Mesothelial cell of epicardium (in vitro differentiated cells): ENCODE measurements at places on chromosomes 12 and 14. TPM values are rescaled to one million over a fixed set of nuclear protein-coding genes. Genes with fewer than 3 reads are reported as not detected.

DNA sequence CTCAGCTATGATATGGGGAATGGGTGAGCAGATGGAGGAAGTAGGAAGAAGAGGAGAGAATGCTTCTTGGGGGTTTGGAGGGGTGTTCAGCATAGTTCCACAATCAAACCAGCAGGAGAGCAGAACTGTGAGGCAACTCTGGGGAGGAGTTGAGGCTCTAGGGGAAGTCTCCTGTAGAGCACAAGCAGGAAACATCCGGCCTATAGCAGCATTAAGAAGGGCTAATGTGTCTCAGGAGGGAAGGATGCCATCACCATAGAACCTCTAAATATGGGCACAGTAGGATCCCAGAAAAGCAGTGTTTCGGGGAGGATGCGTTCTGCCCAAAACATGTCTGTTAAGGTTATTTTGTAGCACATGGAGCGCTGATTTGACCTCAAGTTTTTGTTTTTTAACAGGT, 8.4 kb upstream of the SALL2 start:
- H3K27ac ChIP-seq: no peak overlapping the region
- H3K36me3 ChIP-seq: no peaks in the 10 kb centered on the region
- no peak overlapping the region for H3K4me3 ChIP-seq
- no peak for DNase-seq
- peaks cover 16% of the 10 kb centered on the region for H3K4me1 ChIP-seq

- H3K4me3 ChIP-seq: no peak overlapping the region
- H3K27ac ChIP-seq: no peak overlapping the region
- H3K4me1 ChIP-seq: peaks cover 10% of the 10 kb centered on the region
- H3K27me3 ChIP-seq: no peaks in the 10 kb centered on the region
- H3K36me3 ChIP-seq: peaks cover 37% of the 10 kb centered on the region
These were observed 54.3 kb downstream of the PTPN11 start for GRCh38 chr12:112473056-112473455.

DNA sequence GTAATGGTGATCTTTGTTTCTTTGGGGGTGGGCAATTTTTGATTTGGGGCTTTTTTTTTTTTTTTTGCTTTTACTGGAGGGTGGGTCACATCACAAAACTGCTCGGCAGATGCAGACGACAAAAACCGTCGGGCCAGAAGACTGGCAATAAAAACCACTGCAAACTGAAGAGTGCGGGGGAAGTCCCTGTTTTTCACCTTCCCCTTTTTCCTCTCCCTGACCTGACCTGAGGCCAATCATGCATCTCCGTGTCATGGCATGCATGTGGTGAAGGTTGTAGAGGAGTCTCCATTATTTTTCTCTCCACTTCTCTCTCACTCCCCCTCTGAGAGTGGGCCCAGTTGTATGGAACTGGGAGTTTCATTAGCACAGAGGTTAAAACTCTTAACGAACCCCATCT, 57.5 kb downstream of the AP5M1 start:
- DNase-seq: no peak
- no peaks in the 10 kb centered on the region for H3K36me3 ChIP-seq
- no peaks in the 10 kb centered on the region for H3K27me3 ChIP-seq

GRCh38 chr14:77838831-77839511, 39.1 kb downstream of the ADCK1 start:
- no peaks in the 10 kb centered on the region for H3K4me1 ChIP-seq
- no peak overlapping the region for H3K27ac ChIP-seq
- H3K36me3 ChIP-seq: no peaks in the 10 kb centered on the region
- no peaks in the 10 kb centered on the region for H3K27me3 ChIP-seq
- no peak overlapping the region for H3K4me3 ChIP-seq

- H3K27ac ChIP-seq: no peak overlapping the region
- no peak for DNase-seq
- no peaks in the 10 kb centered on the region for H3K27me3 ChIP-seq
- no peak overlapping the region for H3K4me3 ChIP-seq
These were observed 173.9 kb upstream of the ATF7IP start for GRCh38 chr12:14191612-14192011.

DNA sequence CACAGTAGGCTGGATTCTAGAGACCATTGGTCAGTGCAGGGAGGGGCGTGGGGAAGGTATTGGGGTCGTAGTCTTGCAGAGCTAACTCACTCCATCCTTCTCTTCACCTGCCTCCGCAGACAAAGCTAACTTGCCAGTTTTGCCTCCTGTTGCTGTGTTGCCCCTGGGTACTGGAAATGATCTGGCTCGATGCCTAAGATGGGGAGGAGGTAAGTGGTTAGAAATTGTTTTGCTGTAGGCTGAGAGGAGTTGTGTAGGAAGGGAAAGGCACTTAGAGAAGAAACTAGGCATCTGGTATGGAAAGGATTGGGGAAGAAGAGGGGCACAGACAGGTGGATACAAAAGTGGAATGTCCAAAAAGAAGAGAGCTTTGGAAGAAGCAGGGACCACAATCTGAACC, 11.1 kb downstream of the DGKA start:
- H3K27ac ChIP-seq: no peak overlapping the region
- H3K36me3 ChIP-seq: peaks cover 1% of the 10 kb centered on the region
- no peak for DNase-seq
- no peak overlapping the region for H3K4me3 ChIP-seq
- H3K27me3 ChIP-seq: no peaks in the 10 kb centered on the region
- H3K4me1 ChIP-seq: peaks cover 2% of the 10 kb centered on the region

GRCh38 chr14:31261859-31262731, 54.5 kb upstream of the HECTD1 start:
- H3K27ac ChIP-seq: no peak overlapping the region
- H3K36me3 ChIP-seq: no peaks in the 10 kb centered on the region
- H3K27me3 ChIP-seq: no peaks in the 10 kb centered on the region
- DNase-seq: no peak

- peaks cover 50% of the 10 kb centered on the region for H3K4me1 ChIP-seq
- no peaks in the 10 kb centered on the region for H3K27me3 ChIP-seq
- no peak for DNase-seq
- H3K27ac ChIP-seq: peak overlapping the region; percentile 56
- H3K4me3 ChIP-seq: peak overlapping the region; percentile 93
These were observed 400 bp downstream of the LRP1 start for GRCh38 chr12:57128519-57129247.

DNA sequence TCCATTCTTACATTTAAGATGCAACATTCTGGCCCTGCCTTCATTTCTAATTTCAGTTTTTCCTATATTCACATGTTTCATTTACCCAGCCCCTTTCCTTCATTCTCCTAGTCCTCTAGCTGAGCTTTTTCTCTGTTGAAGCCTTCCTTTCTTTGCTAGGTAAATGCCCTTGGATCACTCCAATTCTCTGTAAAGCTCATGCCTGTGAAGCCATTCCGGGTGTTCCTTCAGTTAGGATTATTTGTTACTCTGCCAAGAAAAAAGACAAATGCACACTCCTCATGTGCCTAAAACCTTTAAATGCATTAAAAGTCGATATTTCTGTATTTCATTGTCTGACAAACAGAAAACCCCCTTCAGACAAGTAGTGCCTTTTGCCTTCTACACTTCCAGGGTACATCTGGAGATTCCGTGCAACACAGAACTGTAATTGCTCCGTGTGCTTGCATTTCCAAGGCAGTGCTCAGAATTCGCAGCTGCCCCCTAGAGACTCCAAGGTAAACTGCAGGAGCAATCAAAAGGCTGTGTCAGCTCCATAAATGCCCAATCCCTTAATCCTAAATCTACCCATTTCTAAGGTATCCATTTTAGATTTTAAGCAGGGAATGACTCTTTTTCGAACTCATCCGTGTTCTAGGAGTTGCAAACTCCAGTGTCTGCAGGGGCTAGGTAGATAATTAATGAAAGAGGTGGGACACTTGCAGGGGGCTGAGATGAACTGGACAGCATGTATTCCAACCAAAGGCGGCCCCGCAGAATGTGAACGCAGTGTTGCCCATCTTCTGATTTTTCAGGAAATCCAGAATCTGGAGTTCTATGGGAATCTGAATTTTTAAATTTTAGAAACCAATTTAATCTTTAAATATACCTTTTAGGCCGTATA, 320.2 kb downstream of the GRIN2B start:
- H3K27ac ChIP-seq: no peak overlapping the region
- peaks cover 41% of the 10 kb centered on the region for H3K27me3 ChIP-seq
- H3K4me1 ChIP-seq: peaks cover 5% of the 10 kb centered on the region
- H3K36me3 ChIP-seq: no peaks in the 10 kb centered on the region
- no peak overlapping the region for H3K4me3 ChIP-seq
- DNase-seq: no peak

DNA sequence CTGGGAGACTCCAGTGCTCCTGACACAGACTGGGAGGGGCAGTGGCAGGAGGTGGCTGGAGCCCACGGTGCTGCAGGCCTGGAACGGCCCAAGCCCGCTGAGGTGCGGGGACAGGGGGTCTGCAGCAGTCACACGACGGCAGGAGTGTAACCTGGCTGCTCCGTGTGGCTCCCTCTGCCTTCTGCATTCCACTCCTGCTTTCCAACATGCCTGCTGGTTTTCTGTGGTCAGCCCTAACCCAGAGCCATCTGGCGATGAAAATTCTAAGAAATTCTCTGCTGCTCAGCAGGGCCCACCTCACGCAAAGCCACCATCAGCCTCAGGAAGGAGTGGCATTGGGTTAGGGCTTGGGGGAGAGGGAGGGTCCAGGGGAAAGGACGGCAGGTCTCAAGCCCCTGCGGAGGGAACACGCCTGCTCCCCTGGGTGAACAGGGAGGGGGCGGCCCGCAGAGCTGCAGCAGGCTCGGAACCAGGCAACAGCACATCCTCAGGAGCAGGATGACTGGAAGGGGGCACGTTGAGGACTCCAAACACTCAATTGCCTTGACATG, 5.0 kb upstream of the FBRSL1 start:
- H3K4me1 ChIP-seq: peaks cover 3% of the 10 kb centered on the region
- no peak overlapping the region for H3K27ac ChIP-seq
- no peaks in the 10 kb centered on the region for H3K36me3 ChIP-seq
- DNase-seq: no peak

DNA sequence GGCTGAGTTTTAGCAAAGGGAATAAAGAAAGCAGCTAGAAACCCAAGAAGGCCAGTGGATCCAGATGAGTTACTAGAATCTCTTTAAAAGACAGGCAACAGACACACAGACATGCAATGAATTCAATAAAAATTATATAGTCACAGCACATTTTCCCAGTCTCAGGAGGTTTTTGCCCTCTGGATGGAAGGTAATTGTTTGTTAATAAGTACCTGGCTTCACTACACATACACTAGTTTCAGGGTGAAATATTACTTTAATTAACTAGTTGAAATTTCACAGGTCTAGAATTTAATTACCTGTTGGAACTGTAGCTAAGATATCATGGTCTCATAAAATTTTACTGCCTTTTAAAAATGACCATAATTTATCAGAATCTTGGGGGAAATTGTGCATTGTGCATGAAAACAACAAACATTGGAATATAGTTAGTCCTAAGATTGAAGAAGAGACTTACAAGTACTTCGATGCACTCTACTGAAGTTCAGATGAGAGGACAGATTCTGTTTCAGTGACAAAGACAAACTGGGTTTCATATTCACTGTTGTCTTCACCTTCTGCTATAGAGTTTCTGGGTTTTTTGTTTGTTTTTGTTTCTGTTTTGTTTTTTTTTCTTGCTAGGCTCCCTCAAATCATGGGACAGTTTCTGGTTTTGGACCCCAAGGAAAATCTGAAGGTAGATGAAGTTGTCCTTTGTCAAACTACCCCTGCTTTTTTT, 277.0 kb upstream of the GARIN6 start:
- no peaks in the 10 kb centered on the region for H3K36me3 ChIP-seq
- H3K27ac ChIP-seq: no peak overlapping the region
- DNase-seq: no peak
- no peaks in the 10 kb centered on the region for H3K4me1 ChIP-seq
- no peak overlapping the region for H3K4me3 ChIP-seq

DNA sequence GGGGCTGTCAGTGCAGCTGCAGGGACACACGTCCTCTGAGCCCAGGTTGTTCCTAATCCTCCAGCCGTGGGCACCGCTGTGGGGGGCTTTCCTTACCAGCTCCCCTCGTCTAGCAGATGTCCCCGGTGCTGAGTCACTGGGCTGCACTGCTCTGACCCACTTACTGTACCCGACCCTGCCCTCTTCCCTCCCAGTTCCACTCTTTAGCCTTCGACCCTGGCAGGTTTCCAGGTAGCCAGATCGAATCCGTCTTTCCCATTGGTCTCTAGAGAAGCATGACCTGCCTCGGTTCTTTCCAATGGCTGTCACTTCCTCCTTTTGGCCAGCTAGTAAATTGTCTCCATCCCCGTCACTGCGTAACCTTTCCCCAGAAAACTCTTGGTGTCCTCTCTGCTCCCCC, 48.4 kb downstream of the ELK3 start:
- peaks cover 15% of the 10 kb centered on the region for H3K4me1 ChIP-seq
- H3K36me3 ChIP-seq: peaks cover 12% of the 10 kb centered on the region
- H3K27me3 ChIP-seq: no peaks in the 10 kb centered on the region
- no peak for DNase-seq

DNA sequence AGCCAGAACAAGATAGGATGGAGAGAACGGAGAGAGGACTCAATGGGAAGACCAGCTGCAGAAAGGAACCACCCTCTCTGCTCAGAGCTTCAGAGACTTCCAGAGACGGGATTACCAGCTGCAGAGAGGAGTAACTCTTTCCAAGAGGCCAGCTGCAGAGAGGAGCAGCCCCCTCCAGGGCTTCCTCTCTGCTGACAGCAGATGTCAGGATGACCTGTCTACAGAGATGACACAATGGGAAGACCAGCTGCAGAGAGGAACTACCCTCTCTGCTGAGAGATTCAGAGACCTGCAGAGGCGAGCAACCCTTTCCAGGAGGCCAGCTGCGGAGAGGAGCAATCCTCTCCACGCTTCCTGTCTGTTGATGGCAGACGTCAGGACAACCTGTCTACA, 61.8 kb downstream of the KLRG1 start:
- no peaks in the 10 kb centered on the region for H3K36me3 ChIP-seq
- no peaks in the 10 kb centered on the region for H3K27me3 ChIP-seq

DNA sequence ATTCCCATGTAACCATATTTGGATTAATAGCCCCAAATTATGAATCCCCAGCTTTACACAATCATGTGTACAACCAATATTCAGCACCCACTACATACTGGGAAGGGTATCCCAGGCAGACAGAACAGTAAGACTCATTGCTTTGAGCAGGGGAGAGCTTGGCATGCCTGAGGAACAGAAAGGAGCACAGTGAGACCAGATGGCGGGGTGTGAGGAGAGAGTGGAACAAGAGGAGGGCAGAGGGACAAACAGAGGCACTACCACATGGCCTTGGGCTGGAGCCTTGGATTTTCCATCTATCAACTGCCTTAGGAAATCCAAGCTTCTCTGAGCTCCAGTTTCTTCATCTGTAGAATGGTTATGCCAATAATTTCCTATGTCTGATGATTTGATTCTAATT, 3.8 kb downstream of the DGKA start:
- DNase-seq: no peak
- H3K27me3 ChIP-seq: no peaks in the 10 kb centered on the region
- H3K36me3 ChIP-seq: no peaks in the 10 kb centered on the region
- no peak overlapping the region for H3K27ac ChIP-seq

GRCh38 chr12:93461503-93461902, 5.8 kb upstream of the MRPL42 start:
- H3K4me3 ChIP-seq: no peak overlapping the region
- H3K36me3 ChIP-seq: no peaks in the 10 kb centered on the region
- H3K27ac ChIP-seq: no peak overlapping the region
- no peaks in the 10 kb centered on the region for H3K27me3 ChIP-seq

PLD4 gene
- 0.58 to 0.78 TPM (median 0.75 TPM) in 3 replicates for total RNA-seq

SDR9C7 gene
- 0.20 to 0.40 TPM (median 0.29 TPM) in 3 replicates for total RNA-seq

TEX52 gene
- not detected in 3 replicates for total RNA-seq

KRT6C gene
- not detected in 3 replicates for total RNA-seq

IGF1 gene
- 62.2 to 76.8 TPM (median 66.9 TPM) in 3 replicates for total RNA-seq

LYZ gene
- total RNA-seq: 0.34 to 0.60 TPM (median 0.47 TPM) in 3 replicates

CPNE6 gene
- total RNA-seq: not detected in 3 replicates

NYNRIN gene
- 171 to 173 TPM (median 173 TPM) in 3 replicates for total RNA-seq

USP15 gene
- total RNA-seq: 45.0 to 50.9 TPM (median 47.3 TPM) in 3 replicates

LHX5 gene
- total RNA-seq: not detected in 3 replicates

SSPN gene
- total RNA-seq: 19.4 to 26.8 TPM (median 23.1 TPM) in 3 replicates

BIN2 gene
- total RNA-seq: 0.18 TPM in 1 of 3 replicates, not detected in the others

ACVRL1 gene
- total RNA-seq: 0.16 TPM in 1 of 3 replicates, not detected in the others

PDE3A gene
- total RNA-seq: 12.0 to 12.7 TPM (median 12.6 TPM) in 3 replicates

PLA2G1B gene
- total RNA-seq: not detected in 3 replicates
